Lower lobe of right lung (tissue), 2 donors: ENCODE measurements at places on chromosomes 6 and 20. TPM values are rescaled to one million over a fixed set of nuclear protein-coding genes. Genes with fewer than 3 reads are reported as not detected.

Gene PBX2
- total RNA-seq = 89.2 TPM

- no peaks in the 10 kb centered on the region for H3K27me3 ChIP-seq
- no peak overlapping the region for H3K4me3 ChIP-seq
- no peak for DNase-seq
- H3K36me3 ChIP-seq = no peaks in the 10 kb centered on the region
- H3K27ac ChIP-seq = no peak overlapping the region
- H3K4me1 ChIP-seq = peaks cover 4% of the 10 kb centered on the region
These were observed 43.2 kb downstream of the KHDC1L start for GRCh38 chr6:73182021-73182607.

- no peaks in the 10 kb centered on the region for H3K27me3 ChIP-seq
- no peak for DNase-seq
- no peaks in the 10 kb centered on the region for H3K36me3 ChIP-seq
- no peak overlapping the region for H3K4me3 ChIP-seq
- H3K4me1 ChIP-seq = peaks cover 23% of the 10 kb centered on the region
- peak overlapping the region; percentile 51 for H3K27ac ChIP-seq
These were observed 5.9 kb upstream of the BPI start for GRCh38 chr20:38297916-38298674.

- no peaks in the 10 kb centered on the region for H3K36me3 ChIP-seq
- no peak overlapping the region for H3K27ac ChIP-seq
- no peak for DNase-seq
These were observed 185.9 kb upstream of the SULF2 start for GRCh38 chr20:47971058-47971791.

- H3K27ac ChIP-seq = no peak overlapping the region
- no peaks in the 10 kb centered on the region for H3K27me3 ChIP-seq
- no peaks in the 10 kb centered on the region for H3K4me1 ChIP-seq
- H3K36me3 ChIP-seq = no peaks in the 10 kb centered on the region
These were observed 3.4 kb downstream of the CST2 start for GRCh38 chr20:23823111-23823510.

DNA sequence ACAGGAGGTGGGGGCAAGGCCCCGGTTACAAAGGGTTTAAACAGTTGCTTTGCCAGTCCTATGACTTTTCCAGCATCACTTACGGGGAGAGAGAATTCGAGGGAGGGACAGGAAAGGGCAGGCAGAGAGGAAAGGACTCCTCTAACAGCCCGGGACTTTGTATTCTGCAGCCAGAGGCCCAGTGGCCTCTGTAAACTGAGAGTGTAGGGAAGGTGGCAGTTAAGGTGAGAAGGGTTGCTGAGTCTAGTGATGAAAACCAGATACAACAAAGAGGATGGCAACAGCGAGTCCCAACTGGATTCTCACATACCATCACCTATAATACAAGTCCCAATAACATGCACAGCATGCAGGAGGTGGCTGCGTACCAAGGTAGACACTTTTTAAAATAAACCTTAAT is 13.5 kb downstream of the PLAGL2 start:
- no peaks in the 10 kb centered on the region for H3K27me3 ChIP-seq
- H3K4me1 ChIP-seq = peaks cover 50% of the 10 kb centered on the region
- H3K27ac ChIP-seq = no peak overlapping the region
- H3K36me3 ChIP-seq = peaks cover 42% of the 10 kb centered on the region

GRCh38 chr20:61925555-61926252 is 140.0 kb downstream of the TAF4 start:
- peaks cover 6% of the 10 kb centered on the region for H3K27me3 ChIP-seq
- no peak overlapping the region for H3K4me3 ChIP-seq
- H3K27ac ChIP-seq = no peak overlapping the region
- H3K36me3 ChIP-seq = no peaks in the 10 kb centered on the region
- H3K4me1 ChIP-seq = no peaks in the 10 kb centered on the region
- DNase-seq = peak; percentile 32

Gene ZSCAN31
- 15.7 TPM for total RNA-seq

DNA sequence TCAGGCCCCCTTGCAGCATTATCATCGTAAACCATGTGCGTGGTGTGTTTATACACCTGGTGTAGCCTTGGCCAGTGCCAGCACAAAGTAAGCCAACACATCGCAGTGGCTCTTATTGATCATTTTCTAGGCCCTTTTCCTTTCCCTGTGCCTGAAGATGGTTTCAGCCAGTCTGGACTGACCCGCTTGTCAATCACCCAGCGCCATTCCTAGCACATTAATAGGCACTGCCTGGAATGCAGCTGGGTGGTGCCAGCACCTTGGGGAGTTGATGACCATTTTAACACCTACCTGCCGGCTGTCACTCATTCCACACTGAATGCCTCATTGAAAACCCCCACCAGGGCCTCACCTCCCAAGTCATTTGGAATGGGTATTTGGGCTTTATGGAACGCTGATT is 4.9 kb upstream of the UQCC2 start:
- peaks cover 30% of the 10 kb centered on the region for H3K4me1 ChIP-seq
- H3K27ac ChIP-seq = no peak overlapping the region
- no peak overlapping the region for H3K4me3 ChIP-seq
- no peaks in the 10 kb centered on the region for H3K36me3 ChIP-seq

GRCh38 chr20:33203444-33203843 is 13.7 kb upstream of the BPIFA3 start:
- no peak overlapping the region for H3K27ac ChIP-seq
- H3K27me3 ChIP-seq = peaks cover 5% of the 10 kb centered on the region
- DNase-seq = no peak
- no peaks in the 10 kb centered on the region for H3K36me3 ChIP-seq
- no peaks in the 10 kb centered on the region for H3K4me1 ChIP-seq

GRCh38 chr6:132937466-132937906 is 123.1 kb downstream of the RPS12 start:
- peaks cover 5% of the 10 kb centered on the region for H3K27me3 ChIP-seq
- DNase-seq = no peak
- H3K4me1 ChIP-seq = no peaks in the 10 kb centered on the region
- no peak overlapping the region for H3K27ac ChIP-seq
- no peak overlapping the region for H3K4me3 ChIP-seq

- peak overlapping the region; percentile 22 for H3K4me3 ChIP-seq
- H3K27me3 ChIP-seq = no peaks in the 10 kb centered on the region
- peak; percentile 89 for DNase-seq
- H3K36me3 ChIP-seq = peaks cover 23% of the 10 kb centered on the region
- peaks cover 22% of the 10 kb centered on the region for H3K4me1 ChIP-seq
These were observed 207.1 kb downstream of the PREX1 start for GRCh38 chr20:48620507-48621375.
